ENCODE measurements at places on chromosomes 7 and 10. TPM values are rescaled to one million over a fixed set of nuclear protein-coding genes. Genes with fewer than 3 reads are reported as not detected.

ASIC3 gene
- 0.33 TPM for total RNA-seq

ERVW-1 gene
- not detected for total RNA-seq

KLLN gene
- 0.33 TPM for total RNA-seq

ADAM22 gene
- total RNA-seq, result 0.86 TPM

CALML3 gene
- not detected for total RNA-seq

NME8 gene
- not detected for total RNA-seq

GLI3 gene
- total RNA-seq, result 3.6 TPM

ORC5 gene
- total RNA-seq, result 18.6 TPM

PLCE1 gene
- 0.10 TPM for total RNA-seq

BAMBI gene
- total RNA-seq, result 1.9 TPM

GIMAP1 gene
- total RNA-seq, result 14.4 TPM

ELMO1 gene
- 68.5 TPM for total RNA-seq

ANXA8 gene
- not detected for total RNA-seq

GPR141 gene
- not detected for total RNA-seq

FAM25G gene
- not detected for total RNA-seq

C7orf57 gene
- total RNA-seq, result not detected

PRPF18 gene
- total RNA-seq, result 25.8 TPM

GPR15LG gene
- total RNA-seq, result not detected

SHH gene
- total RNA-seq, result 0.33 TPM

CPSF4 gene
- 33.6 TPM for total RNA-seq

LDB3 gene
- not detected for total RNA-seq

PTF1A gene
- not detected for total RNA-seq

ACTL6B gene
- total RNA-seq, result not detected

NRP1 gene
- 219 TPM for total RNA-seq

KCNIP2 gene
- total RNA-seq, result 0.96 TPM

KCND2 gene
- 0.29 TPM for total RNA-seq

SUGCT gene
- total RNA-seq, result 1.4 TPM

Measured in vein endothelial cell (primary cell).